Stimulated activated CD4-positive, alpha-beta T cell treated with anti-CD3 and anti-CD28 coated beads, Interleukin-1b, Interleukin-23, amount 100 ng/mL, for 48 hours (primary cell): ENCODE measurements at places on chromosomes 3 and 15.
A peak's percentile ranks its signal among the peaks of the same experiment; 100 is the strongest.

- DNase-seq: no peak
Measured at GRCh38 chr3:171908731-171909130, 65.6 kb downstream of the TMEM212 start.

DNA sequence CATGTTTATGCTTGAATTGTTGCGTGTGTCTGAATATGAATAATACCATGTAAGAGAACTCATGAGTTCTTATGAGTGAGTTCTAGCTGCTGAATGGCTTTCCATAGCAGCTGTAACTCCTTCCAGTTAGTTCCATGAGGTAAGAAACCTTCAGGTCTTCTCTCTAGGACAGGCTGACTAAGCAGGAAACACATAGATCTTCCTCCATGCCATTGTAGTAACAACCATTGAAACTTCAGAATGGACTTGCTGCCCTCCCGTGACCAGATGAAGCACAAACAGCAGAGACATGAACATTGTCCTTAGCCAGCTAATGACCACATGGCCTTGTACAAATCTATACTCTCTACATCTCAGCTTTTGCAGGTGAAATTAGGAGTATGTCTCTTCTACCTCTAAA, 200.0 kb downstream of the ZNF385D start:
- no peak for DNase-seq

DNA sequence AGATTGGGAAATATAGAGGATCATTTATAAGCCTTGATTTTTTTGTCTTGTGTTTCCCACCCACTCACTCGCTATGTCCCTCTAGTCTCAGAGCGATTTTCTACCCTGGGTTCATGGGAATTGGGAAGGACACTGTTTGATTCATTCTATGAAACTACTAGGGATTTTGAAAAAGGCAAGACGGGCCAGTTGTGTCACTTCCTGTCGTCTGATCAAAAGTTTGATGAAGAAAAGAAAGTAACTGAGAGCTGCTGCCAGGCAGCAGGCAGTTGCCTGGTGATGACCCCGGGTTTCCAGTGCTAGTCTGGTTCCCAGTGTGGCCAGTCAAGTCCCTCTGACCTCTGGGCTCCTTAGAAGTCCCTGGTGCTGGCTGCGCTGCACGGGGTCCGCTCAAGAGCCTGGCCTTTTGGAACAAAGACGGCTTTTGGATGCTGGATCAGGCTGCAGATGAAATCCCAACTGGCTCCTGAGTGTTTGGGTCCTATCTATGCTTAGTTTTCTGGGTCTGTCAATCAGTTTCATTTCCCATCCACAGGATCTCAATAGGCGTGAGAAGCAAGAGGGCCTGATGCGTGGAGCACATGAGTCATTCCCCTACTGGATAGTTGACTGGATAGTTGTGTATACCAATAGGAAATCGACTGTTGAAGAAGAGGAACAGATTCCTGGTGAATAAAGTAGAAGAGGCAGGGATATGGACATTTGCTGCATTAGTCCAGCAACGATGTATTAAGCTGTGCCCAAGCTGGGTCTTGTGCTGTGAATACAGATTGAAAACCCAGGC, 89.7 kb downstream of the EEFSEC start:
- DNase-seq: peak; percentile 13

DNA sequence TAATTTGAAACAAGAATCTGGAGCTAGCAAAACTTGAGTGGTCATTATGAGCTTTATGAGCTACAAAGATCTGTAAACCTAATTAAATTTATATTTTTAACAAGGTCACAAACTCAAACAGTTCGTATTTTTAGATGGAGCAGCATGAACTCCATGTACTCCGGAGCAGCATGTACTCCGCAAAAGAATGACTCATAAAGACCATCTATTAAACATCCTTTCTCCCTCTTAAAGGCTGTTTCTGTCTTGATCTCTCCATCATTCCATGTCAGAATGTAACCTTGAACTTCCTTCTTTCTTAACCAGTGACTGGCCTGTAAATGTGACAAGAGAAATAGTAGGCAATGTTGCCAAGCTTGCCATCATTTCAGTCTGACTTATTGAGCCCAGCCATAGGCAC, 696.9 kb downstream of the ZNF385D start:
- DNase-seq: no peak

DNA sequence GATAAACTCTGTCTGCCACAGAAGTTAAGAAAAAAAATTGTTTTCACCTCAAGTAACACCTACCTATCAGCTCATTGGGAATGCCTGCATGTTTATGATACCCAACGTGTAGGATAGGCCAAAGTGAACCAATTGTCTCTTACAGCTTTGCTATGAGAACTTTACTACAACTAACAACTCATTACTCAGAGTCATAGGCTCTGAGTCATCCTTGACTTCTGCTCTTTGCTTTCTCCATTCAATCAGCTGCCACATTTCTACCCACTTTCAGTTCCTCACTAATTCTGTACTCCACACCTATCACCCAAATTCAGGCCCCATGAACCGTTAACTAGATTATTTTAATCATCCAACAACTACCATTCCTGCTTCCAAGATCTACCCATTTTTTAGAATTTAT, 843.9 kb downstream of the TUSC7 start:
- DNase-seq: no peak

- DNase-seq: no peak
Measured at GRCh38 chr15:40103864-40104271, 4.8 kb downstream of the BMF start.

DNA sequence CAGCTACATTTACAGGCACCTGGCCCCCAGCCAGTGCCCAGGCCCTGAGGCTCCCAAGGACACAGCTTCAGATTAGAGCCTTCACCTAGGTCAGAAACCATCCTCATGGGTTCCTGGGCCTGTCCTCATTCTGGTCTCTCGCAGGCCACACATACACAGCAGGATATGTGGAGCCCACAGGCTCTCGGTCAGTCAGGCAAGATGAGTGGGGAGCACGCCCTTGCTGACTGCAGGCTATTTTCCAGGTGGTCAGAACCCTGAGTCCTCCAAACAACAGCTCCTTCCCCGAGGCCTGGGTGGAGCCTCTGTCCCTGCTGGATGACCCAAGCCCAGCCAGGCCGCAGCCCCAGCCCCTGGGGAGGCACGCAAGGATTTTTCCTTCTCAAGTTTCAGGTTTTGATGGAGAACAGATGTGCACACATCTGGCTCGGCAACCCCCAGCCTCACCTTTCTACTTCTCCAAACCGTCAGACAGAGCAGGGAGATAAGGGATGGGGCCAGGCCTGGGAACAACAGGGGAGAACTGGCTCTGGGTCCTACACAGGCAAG, 1.6 kb downstream of the STRA6 start:
- no peak for DNase-seq
